ENCODE measurements at places on chromosomes 3 and 15.

DNA sequence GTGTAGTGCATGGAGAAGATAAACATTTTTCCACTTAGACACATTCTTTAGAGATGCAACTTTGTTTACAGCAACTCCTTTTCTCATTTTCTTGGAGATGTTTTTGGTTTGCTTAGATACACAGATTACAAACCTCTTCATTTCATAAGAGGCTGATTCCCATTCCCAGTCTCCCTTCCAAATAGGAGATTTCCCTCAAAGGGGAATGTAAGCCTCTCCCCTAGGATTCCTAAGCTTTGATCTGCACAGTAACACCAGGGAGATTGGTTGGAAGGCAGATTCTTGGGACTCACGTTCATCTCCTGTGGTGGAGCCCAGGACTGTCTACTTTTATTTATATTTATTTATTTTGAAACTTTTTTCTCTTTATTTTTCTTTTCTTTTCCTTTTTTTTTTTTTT is 63.2 kb downstream of the MCTP2 start:
- no peak for DNase-seq

GRCh38 chr3:118186051-118186450 is 848.6 kb downstream of the IGSF11 start:
- DNase-seq, result peak; percentile 87

DNA sequence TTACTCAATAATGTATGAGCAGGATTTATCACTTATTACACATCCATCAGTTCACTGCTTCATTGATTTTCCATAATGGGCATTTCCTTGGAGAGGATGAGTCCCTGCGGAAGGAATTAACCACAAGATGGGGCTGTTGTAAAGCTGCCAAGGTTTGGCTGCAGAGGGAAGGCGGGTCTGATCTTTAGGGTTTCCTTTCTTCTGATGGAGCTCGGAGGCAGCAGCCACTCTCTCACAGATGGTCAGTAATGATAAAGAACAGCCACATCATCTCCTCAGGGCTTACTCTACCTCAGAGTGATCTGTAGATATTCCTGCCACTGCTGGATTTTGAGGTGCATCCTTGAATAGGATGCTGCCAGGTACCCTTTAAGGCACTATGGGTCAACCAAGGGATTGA is 115.2 kb downstream of the USP13 start:
- peak; percentile 67 for DNase-seq

- DNase-seq, result no peak
Measured at GRCh38 chr3:4995500-4996053, 16.3 kb downstream of the BHLHE40 start.

DNA sequence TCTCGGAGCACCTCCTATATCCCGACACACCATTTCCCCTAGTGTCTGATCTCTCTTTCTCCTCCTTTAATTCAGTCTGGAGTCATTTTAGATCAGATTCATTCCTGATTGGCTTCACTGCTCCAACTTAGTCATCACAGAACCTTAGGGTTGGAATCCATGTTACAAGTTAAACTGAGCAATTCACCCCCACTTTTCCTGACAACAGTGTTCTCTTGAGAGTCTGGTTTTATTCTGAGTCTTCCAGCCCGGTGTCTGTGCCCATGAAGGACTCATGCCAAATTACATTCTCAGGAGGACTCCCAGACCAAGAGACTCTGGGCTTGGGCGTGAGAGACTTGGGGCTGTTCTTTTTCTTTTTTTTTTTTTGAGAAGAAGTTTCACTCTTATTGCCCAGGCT is 57.5 kb downstream of the LPP start:
- no peak for DNase-seq

- DNase-seq, result no peak
Measured at GRCh38 chr15:77616072-77616471, 16.6 kb downstream of the LINGO1 start.

GRCh38 chr3:6770397-6770690 is 90.6 kb upstream of the GRM7 start:
- DNase-seq, result no peak

DNA sequence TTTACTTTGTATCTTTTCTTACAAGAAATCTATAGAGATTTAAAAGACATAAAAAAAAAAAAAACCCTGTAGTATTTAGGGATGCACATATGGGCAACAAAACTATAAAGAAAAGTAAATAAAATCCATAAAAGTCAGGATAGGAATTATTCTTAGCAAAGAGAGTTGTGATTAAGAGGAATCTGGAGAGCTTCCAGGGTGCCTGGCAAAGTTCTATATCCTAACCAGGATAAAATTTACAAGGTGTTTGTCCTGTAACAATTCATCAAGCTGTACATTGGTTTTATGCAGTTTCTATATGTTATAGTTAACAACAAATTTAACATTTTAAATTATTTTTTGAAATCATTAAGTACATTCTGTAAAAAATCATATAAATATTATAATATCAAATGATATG is 7.9 kb downstream of the SECISBP2L start:
- DNase-seq, result no peak

GRCh38 chr3:160035757-160036156 is 47.1 kb downstream of the IL12A start:
- no peak for DNase-seq

GRCh38 chr15:55791551-55792400 is 48.8 kb upstream of the PRTG start:
- peak; percentile 36 for DNase-seq

GRCh38 chr3:13011573-13012220 is 61.5 kb downstream of the IQSEC1 start:
- DNase-seq, result peak; percentile 72

- no peak for DNase-seq
Measured at GRCh38 chr15:29756358-29757267, 65.7 kb downstream of the TJP1 start.

- DNase-seq, result no peak
Measured at GRCh38 chr3:17125738-17126442, 241.1 kb downstream of the PLCL2 start.

DNA sequence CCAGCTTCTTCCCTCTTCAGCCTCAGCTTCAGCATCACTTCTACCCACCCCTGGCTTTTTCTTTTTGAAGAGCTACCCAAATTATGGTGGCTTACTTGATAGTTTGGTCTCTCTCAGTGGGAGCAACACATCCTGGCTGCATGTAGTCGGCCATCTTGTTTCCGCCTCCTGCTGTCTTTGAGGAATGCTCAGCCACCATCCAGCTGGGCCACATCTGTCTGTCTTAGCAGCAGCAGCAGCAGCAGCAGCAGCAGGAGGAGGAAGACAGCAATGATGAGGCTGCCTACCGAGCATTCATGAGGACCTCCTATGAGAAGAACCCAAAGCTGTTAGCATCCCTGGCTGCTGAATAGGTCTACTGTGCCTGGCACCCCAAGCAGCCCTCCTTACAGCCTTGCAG is 19.7 kb downstream of the IL16 start:
- DNase-seq, result no peak

- DNase-seq, result no peak
Measured at GRCh38 chr3:47565734-47566550, 12.7 kb downstream of the CSPG5 start.

GRCh38 chr3:62318365-62318751 is 55.0 kb downstream of the FEZF2 start:
- DNase-seq, result peak; percentile 32

DNA sequence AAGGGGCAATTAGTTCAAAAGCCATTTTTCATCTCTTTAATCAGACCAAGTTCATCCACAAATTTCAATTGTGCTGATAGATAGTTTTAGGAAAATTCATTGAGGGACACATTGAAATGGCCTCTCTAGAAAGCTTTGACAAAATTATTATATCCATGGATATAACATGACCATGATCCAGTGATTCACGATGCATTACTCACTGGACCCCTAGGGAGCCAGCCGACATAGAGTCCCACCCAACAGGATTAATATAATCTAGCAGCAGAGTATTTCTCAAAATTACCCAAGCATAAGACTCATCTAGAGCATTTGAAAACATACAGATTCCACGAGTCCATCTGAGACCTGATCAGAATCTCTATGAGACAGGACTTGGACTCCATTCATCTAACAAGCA is 100.3 kb downstream of the FRMD5 start:
- DNase-seq, result no peak

DNA sequence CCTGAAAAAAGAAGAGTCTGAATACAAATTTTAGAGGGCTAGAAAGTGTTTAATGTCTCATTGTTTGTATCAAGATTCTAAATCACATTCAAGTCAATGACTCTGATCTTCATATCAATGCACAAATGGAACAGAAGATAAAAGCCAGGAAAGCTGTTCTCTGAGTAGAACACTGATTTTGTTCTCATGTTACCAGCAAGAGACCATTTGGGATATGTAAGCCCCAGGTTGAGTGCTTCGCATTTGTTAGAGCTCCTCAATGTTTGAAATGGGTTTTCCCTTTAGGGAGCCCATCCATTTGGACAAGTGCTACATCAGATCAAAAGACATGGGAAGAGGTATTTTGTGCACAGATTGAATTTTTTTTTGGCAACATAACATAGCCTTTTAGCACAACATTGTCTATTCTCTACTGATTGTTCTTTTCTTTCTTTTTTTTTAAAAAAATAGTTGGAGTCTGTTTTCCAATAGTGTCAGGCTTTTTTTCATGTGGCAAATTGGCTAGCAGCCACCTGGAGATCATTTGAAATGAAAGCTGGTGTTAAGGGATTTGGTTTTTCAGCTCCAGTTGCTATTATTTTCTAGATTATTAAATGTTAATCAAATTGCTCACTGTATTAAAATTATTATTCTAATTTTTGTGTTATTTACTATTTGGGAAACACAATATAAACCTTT is 74.5 kb upstream of the ZPLD1 start:
- no peak for DNase-seq

GRCh38 chr3:114299421-114299820 is 5.6 kb downstream of the TIGIT start:
- DNase-seq, result peak; percentile 33

DNA sequence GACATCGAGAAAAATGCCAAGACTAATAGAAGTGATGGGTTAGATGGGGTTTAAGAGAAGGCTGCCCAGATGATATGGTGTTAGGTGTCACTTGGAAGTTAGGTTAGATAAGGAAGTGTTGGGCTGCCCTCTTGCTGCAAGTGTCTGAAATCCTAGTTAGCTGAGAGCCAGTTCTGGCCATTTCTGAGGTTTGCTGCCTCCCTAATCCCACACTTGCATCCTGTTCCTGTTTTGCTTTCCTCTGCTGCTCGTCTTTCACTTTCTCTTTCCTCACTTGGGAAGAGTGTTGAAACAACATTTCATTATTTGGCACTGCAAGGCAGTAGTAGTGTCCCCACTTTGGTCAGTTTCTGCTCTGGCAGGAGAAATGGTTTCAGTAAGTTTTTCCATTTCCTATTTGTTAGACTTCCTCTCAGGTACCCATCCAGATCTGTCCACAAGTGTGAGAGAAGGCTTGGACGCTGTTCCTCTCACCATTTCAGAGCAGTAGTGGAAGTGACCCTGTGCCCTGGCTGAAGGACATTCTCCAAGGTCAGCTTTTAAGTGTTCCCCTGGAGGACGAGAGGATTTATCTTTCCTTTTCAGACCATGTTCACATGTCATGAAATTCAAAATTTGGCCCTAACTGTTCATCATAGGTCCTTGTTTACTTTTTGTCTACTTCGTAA is 93.3 kb downstream of the ADAMTSL3 start:
- DNase-seq, result peak; percentile 25

DNA sequence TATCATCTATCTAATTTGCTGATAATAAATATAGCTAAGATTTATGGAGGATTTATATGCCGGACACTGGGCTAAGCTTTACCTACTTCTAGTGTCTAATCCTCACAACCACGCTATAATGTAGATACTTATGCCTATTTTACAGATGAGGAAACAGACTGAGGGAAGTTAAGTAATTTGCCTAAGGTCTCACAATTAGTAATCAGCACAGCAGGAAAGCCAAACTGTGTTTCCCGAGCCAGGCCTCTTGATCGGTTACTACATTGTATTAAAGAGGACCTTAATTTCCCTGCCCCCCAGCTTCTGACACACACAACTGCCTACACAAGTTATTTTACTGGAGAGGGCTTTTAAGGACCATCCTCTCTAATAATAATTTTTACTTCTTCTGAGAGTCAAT is 40.9 kb downstream of the ONECUT1 start:
- DNase-seq, result no peak

- DNase-seq, result no peak
Measured at GRCh38 chr3:49634736-49635135, 39.4 kb upstream of the APEH start.

GRCh38 chr3:141440942-141441341 is 45.9 kb upstream of the RASA2 start:
- no peak for DNase-seq

- DNase-seq, result no peak
Measured at GRCh38 chr3:184545769-184546168, 15.8 kb upstream of the EPHB3 start.

DNA sequence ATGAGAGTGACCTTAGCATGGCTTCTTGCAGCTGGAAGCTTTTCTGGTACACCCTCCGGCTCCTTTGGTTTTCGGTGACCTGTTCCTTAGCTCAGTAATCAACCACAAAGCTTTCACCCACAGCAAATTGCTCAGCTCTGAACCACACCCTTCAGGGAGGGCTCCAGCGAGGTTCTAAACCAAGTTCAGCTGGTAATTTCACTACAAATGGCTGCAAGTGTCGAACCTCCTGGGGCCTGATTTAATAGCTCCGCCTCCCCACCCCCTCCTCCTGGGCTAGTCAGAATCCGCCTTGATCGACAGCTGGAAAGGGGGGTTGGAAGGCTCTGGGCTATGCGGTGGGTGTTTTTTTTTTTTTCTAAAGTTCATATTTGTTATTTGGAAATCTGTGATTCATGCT is 150.9 kb upstream of the MCTP2 start:
- DNase-seq, result no peak

DNA sequence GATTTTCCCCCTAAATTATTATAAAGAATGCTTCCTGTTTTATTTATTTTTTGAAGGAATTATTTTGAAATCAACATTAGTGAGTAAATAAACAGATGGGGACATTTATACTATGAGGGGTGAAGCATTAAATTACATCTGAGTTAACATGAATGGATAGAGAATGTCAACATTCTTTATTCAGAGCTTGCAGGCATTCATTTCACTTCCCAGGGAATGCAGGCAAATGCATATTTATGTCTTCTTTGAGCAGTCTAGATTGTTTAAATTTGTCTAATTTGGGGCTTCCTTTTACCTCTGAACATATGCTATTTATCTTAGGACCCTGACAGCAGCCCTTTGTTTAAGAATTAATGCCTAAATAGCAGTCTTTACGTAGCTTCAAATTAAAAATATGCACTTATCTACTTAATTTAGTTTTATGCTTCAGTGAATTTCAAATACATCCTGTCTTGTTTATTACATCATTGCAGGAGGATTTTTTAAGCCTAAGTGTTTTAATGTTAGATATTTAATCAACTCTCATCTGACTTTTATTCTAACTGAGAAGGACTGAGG is 630.5 kb upstream of the LMCD1 start:
- DNase-seq, result no peak

DNA sequence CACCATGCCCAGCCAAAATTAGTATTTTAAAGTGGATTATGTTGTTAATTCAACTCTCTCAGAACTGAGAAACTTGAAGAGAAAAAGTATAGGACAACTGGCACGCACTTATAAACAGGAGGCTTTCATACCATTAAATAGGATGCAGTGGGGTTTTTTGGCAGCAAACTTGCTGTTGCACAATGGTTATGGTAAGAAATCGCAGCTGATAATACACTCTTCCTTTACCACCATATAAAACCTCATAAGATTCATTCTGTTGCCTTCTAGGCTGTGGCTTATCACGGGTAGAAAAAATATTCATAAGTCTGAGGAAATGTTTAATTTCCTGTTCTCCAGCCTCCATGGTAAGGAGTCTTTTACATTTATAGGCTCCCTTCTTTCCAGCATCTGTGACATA is 95.3 kb downstream of the TMCO5A start:
- DNase-seq, result no peak
